ENCODE measurements at places on chromosomes 6 and 20. TPM values are rescaled to one million over a fixed set of nuclear protein-coding genes. Genes with fewer than 3 reads are reported as not detected.

VSTM2L gene
- 2.6 TPM for total RNA-seq

DNA sequence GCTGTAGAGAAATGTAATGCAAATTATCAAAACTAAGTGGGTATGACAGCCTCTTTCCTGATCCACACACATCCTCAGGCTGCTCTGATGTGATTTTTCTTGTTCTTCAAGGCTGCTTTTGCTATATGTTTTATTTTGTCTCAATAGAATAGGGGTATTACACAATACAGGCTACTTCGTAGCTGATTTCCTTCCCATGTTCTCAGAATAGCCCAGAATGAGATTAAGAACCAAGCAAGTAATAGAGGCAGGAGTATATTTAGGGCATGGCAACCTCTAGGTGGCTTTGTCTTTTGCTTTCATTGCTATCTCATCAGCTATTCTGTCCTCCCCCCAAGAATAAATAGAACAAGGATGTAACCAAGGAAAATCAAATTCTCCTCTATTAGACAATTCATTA lies 241.8 kb downstream of the ALDH8A1 start:
- no peak for DNase-seq

DNA sequence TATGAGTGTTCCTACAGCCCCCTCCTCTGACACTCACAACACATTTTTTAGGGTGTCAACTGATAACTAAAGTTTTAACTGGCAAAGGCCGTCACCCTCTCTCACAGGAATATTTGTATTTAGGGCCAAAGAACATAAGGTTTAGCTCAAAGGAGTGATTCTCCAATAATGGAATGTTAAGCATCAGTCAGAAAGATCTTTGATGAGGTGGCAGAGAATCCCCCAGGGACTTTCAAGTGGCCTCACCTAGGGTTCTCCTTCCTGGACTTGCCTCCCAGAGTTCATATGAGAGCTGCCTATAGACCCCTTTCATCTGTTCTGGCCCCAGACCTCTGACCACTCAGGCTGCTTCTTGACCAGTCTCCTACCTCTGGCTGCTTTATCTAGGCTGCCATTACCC lies 7.4 kb upstream of the SCUBE3 start:
- no peak for DNase-seq

DNA sequence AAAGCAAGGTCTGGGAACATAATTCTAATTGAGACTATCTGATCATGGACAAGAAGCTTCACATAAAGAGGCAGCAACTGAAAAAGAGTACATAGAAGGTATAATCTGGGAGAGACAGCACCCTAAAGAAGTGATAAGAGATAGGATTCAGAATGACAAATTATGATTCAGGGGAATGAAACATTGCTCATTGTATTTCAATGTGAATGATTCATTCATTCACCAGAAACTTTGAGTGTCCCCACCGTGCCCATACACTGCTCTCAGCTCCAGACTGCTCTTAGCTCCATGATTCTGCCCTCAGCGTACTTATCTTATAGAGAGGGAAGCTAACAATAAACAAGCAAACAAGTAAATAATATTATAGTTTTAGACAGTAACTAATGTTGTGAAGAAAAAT lies 329.3 kb upstream of the IRAK1BP1 start:
- no peak for DNase-seq

- DNase-seq = no peak
Observed at GRCh38 chr6:37308069-37308815, 45.5 kb upstream of the RNF8 start.

- no peak for DNase-seq
Observed at GRCh38 chr6:16873698-16874097, 112.4 kb upstream of the ATXN1 start.
